ENCODE measurements at places on chromosomes 3 and 15.

DNA sequence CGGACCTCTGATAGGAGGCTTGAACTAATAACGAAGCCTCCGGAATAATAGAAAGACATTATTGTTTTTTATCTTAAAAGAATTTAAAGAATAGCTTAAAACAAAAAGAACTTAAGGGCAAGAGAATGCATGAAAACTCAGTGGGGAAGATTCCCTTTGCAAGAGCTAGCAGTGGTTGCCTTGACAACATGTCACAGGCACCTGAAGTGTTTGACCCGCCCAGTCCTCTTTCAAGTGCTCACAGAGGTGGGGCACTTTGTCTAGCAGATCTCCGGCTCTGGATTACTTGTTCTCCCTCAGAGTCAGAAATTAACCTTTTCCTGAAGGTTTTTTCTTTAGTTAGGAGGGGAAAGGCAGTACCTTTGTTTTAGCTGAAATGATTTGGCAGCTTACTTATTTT, 37.8 kb downstream of the LARS2 start:
- no peak for DNase-seq

DNA sequence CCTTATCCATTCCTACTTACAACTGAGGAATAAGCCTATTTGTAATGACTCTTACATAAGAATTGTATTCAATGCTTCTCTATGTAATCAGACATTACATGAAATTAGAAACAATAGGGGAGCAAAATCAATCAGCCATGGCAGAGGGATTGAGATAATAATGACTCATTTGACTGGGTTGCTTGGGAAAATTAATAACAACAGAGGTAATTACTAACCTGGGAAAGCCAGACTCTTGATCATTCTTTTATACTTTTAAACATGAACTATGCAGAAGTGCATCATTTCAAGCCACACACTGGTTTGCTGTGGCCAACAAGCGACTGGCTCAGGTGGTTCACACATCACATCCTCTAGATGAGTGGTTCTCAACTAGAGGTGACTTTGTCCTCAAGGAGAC, 126.3 kb upstream of the CRBN start:
- no peak for DNase-seq

DNA sequence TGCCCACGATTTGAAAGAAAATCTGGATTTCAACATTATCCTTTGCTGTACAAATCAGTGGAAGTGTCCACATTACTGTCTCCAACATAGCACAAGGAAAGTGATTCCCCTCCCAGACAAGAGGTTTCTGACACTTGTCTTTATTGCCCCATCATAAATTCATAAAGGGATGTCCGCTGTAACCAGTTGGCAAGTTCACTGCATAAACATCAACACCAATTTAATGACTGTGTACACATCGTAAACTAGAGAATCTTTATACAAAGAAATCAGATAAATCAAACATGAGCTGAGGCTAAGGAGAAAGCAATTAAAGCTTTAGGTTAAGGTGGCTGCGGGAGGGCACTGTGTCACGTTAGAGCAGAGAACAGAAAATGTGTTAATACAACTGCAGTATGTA, 129.8 kb downstream of the MEIS2 start:
- no peak for DNase-seq

DNA sequence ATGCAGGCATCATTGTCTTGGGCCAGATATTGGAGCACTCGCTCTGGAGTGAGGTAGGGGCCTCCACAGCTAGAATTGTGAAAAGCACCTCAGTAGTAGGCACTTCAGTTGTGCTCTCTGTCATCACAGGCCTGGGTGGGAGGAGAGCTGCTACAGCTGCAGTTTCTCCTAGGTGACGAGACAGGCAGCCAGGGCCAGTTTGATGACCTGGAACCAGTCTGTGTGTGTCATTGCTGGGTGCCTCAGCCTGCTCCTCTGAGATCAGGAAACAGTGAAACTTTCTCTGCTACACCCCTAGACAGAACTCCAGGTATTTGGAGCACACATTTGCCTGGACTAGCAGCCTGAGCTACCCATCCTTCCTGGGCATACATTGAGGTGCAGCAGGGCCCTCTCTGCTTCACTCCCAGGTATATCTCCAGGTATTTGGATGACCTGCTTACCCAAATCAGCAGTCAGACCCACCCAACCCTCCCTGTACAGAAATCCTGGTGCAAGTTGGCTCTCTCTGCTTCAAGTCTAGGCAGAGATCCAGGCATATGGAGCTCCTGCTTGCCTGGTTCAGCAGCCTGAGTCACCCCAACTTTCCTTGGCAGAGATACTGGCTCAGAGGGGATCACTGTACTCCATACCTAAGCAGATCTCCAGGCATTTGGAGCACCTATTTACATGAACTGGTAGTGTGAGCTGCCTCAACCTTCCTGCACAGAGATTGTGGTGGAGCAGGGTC, 54.3 kb upstream of the SGO1 start:
- DNase-seq, result no peak

GRCh38 chr3:194575484-194576210, 57.6 kb downstream of the TMEM44 start:
- DNase-seq, result no peak

- DNase-seq, result no peak
Observed at GRCh38 chr15:40590667-40591050, 3.4 kb upstream of the KNL1 start.

DNA sequence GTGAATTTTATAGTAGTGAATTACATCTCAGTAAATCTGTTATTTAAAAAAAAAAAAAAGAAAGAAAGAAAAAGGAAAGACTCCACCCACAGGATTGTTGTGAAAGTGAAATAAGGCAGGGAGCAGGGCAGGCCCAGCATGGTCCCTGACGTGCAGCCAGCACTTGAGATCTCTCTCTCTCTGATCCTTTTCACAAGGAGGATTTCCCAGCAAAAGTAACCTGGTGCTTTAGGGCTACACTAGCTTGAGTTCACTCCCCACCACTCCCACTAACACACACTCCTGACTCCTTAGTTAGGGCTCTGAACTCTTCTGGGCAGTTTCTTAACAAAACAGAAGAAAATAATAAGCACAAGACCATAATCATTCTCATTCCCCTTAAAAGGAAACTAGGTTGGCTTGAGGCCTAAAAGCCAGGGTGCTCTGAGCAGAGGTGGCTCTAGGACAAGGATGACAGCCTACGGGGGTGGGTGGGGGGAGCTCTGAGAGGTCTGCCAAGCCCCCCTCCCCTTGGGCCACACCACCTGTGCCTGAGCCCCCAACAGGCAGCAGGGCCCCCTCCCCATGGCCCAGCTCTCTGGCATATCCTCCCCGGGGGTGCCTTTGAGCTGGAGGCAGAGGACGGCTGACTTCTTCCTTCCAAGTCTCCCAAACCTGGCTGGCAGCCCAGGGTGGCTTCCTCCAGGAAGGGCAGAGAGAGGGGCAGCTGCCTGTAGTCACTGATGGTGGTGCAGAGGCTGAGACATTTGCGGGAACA, 856 bp downstream of the TMEM40 start:
- DNase-seq, result peak; percentile 65

- DNase-seq, result no peak
Observed at GRCh38 chr3:50156549-50157493, 1.7 kb downstream of the SEMA3F start.

GRCh38 chr3:119301662-119302061, 7.5 kb downstream of the ARHGAP31 start:
- no peak for DNase-seq

DNA sequence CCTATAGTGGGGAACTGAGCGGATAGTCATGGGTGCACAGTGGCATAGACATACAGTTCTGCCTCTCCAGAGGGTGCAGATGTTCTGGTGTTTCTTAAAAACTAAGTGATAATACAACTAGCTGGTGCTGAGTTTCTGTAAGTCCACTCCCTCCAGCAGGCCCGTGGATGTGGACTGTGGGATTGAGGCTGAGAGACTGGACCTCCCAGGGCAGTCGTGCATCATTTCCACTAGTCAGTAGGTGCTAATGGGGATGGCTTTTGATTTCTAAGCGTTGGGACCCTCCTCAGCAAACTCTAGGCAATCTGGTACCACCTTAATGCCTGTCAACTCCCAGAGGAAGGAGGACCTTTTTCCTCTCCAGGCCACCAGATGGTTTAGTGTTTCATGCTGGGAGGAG, 27.3 kb upstream of the TIMP4 start:
- DNase-seq, result no peak

DNA sequence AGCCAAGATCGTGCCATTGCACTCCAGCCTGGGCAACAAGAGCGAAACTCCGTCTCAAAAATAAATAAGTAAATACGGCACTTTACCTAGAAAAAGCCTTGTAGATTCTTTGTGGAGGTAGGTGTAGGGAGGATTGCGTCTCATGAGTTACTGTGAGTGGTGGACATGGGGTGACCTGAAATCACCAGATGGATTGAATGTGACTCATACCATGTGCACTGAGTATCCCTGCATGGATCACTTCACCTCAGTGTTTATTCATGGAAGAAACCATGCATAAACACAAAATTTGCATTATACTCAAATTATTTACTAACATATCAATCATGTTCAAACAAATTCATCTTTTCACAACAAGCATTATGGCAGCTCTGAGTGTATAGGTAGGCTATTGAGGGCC, 55.9 kb downstream of the MRPS25 start:
- no peak for DNase-seq

All from myocyte (in vitro differentiated cells).